ENCODE measurements at places on chromosomes 1 and 21.

- DNase-seq: no peak
Measured at GRCh38 chr1:65623895-65624294, 168.8 kb upstream of the PDE4B start.

DNA sequence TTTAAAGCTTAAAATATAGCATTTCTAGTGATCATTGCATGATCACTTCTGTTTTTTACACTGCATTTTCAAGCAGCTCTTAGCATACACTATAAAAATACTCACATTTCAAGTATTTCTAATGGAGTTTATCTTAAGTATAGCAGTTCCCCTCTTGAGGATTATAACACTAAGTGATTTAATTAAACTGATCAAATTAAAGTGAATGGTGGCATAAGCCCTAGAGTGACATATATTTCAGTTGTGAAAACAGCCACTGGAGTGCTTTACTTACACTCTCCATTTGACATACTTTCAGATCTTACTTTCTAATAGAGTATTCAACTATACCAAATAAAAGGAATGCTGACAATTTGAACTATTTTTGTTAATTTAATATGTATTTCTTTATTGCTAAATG, 623.3 kb upstream of the TMPRSS15 start:
- DNase-seq: no peak

DNA sequence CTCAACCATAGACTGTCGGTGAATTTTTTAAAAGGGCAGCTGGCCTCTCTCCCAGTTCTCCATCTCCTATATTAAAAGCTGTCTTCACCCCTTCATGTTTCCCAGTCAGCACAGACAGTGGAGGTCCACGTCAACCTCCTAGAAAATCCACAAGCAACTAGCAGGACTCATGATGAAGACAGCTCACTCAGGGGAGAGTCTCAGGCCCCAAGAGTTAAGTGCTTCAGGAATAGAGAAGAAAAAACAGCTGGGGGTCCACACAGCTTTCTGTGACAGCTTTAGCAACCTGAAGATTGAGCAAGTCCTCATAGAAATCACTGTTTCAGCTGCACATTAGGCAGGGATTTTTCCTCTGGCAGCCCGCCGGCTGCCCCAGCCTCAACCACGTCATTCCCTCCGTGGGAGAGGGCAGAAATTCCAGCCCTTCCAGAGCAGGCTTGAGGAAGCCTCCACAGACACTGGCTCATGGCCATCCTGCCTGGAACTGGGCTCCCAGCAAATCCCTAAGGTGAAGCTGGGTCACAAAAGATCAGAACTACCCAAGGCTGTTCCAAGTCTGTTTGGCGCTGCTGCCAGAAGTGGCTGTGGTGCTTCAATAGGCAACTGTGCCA, 15.2 kb downstream of the GPR161 start:
- DNase-seq: peak; percentile 85

DNA sequence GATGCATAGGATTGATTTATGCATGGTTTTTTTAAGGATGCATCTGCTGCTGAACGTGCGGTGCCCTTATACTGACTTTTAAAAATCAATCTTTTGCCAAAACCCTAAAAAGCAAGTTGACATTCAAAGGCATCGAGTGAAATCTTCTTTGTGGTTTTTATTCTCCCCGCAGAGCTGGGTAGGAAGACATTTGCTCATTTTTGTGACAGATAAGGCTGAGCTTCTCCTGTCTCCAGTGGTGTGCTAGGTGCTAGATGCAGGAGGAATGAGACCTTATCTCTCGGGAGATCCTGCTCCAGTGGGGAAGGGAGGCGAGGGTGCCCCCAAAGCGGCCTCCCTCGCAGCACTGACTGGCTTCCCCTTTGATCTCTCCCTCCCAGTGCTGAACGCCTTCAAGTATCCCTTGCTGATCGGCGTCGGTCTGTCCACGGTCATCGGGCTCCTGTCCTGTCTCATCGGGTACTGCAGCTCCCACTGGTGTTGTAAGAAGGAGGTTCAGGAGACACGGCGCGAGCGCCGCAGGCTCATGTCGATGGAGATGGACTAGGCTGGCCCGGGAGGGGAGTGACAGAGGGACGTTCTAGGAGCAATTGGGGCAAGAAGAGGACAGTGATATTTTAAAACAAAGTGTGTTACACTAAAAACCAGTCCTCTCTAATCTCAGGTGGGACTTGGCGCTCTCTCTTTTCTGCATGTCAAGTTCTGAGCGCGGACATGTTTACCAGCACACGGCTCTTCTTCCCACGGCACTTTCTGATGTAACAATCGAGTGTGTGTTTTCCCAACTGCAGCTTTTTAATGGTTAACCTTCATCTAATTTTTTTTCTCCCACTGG, 14.9 kb upstream of the CD101 start:
- DNase-seq: no peak

- no peak for DNase-seq
Measured at GRCh38 chr1:65946376-65946775, 153.7 kb downstream of the PDE4B start.
